Right renal pelvis (tissue), 4 donors: ENCODE measurements at places on chromosomes 11 and 22.
A peak's percentile ranks its signal among the peaks of the same experiment; 100 is the strongest.

GRCh38 chr11:96141626-96142025, 201.4 kb downstream of the MAML2 start:
- DNase-seq = no peak

GRCh38 chr11:19974886-19975285, 185.4 kb downstream of the DBX1 start:
- DNase-seq = no peak

- no peak for DNase-seq
Observed at GRCh38 chr22:42562279-42562678, 8.5 kb downstream of the SERHL2 start.

DNA sequence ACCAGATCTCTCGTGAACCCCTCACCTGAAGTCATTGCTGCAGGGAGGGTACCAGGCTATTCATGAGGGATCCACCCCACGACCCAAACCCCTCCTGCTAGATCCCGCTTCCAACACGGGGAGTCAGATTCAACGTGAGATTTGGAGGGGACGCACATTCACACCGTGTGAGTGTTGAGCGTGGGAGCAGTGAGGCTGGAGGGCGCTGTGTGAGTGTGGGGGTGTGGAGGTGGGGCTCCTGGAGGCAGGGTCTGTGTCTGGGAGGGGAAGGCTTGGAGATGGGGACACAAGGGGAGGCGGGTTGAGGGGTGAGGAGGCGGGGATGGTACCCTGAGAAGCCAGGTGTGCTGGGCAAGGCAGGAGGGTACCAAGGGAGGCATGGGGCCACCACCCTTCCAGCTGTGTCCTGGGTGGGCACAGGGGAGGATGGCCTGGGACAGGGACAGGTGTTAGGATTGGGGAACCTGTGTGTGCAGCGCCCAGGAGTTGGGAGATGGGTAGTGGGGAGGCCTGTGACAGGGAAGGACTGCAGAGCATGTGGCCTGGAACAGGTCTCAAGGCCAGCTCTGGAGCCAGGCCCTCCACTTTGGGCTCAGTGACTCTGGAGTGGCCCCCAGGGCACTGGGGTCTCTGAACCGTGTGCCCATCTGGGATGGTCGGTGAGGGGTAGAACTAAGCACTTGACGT, 13.6 kb downstream of the TPCN2 start:
- DNase-seq = no peak

DNA sequence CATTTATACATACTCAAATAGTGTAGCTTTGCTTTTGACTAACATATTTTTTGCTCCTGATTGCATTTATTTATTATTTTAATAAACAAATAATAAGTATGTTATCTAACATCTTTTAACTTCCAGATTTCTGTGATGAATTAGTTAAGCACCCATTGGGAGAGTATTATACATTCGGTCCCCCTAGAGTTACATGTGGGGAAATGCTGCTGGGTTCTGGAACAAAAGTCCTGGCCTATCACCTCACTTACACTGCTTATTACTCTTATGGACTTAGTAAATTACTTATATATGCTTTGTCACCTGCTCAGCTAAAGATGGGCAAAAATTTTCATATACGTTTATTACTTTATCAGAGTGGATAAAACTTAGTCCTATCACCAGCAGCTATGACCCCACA, 1163.0 kb downstream of the FAM181B start:
- DNase-seq = no peak

DNA sequence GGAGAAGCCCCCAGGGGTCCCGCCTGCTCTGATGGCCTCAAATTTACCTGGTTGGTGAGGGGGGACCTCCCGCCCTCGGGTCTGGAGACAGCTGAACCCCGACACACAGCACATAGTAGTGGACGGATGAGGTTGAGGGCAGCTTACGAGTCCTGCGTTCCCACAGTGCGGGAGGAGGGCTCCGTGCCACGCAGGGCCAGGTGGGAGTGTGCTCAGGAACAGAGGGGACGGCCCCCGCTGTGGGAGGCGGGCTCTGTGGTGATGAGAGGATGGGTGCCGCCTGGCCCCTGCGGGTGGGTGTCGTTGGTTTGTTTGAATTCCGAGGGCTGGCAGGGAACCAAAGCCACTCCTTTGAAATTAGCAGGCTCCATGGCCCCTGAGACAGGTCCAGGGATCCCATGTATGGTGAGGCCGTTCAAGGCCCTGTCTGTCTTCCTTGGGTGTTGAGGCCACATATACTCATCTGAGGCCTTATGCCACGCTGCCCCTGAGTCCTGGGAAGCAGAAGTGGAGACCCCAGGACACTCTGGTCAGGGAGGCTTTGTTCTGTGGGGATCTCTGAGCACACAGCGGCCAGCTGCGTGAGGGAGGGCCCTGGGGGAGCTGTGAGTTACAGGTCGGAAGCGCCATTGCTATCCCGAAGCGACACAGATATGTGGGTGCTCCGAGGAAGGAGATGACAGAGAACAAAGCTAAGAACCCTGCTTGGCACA, 21.9 kb downstream of the NADSYN1 start:
- no peak for DNase-seq

DNA sequence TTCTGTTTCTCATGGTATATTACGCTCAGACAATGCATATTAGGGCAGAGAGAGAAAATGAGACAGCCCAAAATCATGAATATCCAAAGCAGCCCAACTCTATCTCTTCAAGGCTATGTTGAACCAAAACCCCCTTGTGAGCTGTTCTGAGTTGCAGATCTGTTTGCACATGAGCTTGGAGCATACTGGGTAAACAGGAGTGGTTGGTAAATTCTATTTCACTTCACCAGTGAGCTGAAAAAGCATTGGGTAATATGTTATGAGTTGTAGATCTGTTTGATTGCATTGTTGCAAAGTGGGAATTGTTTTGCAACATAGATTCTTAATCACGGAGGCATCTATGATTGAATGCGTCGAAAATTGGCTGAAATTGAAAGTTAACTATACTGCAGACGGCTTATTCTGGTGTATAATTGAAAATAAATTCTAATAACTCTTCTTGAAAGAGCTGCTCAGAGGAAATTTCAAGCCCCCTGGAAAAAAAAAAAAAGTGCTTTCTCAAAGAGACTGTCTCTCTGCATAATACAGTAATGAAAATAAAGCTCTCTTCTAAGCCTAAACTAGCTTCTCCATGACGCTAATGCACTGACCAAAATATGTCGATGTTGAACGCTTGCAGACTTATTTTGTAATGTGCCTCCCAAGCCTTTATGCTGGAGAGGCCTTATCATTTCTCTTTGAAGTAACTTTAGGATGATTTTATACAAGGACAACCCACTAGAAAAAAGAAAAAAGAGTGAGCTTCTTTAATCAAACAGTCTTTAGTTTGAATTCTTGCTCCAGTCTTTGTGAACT, 263.7 kb downstream of the NTM start:
- DNase-seq = no peak

GRCh38 chr11:103581760-103582159, 454.7 kb upstream of the DDI1 start:
- no peak for DNase-seq

DNA sequence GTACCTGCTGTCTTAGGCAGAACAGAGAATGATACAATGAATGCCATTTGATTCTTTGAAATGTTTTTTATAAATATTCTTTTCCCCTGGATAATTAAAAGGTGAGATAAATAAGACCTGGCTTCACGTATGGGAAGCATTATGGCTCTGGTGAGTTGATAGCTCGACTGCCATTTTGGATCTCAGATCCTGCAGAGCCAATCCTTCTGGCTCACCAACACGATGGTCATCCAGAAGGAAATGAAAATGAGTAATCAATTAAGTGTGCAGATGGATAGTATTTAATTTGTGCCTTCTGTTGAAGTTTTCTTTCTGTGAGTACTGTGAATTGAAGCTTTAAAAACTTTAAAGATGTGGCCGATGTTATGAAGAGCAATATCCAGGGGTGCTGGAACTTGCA, 2.7 kb downstream of the TNRC6B start:
- no peak for DNase-seq

- no peak for DNase-seq
Observed at GRCh38 chr11:3120071-3120792, 44.9 kb downstream of the OSBPL5 start.

DNA sequence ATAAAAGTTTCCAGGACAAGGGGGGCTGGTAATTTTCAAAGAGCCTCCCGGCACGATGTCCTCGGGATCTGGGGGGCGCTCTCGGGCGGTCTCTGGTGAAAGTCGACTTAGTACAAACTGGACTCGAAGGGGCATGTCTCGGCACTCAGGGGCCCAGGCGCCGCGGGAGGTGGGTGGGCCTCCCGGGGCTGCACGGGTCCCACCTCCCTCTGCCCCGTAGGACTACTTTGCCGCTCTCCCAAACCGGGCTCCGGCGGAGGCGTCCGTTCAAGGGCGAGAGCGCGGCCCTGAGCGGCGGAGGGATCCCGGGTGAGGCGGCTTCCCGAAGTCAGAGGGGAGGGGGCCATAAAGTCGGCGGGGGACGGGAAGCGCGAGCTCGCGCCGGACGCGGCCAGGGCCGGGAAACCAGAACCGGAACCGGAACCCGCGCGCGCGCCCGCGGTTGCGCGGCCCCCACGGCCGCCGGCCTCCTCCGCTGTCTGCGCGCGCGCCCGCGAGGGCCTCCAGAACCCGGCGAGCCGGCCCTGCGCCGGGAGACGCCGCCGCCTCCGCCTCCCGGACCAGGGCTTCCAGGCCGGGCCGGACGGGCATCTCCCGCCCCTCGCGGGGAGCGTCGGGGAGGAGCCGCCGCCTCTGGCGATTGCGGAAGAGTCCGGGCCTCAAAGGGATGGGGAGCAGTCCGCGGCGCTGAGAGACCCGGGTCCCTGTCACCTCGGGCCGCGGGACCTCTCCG, at the start of gene ARHGEF12:
TSS of gene ARHGEF12 (plus strand) at position 506 of the 733 bp plus-strand sequence. CDS start 831 bp downstream, outside the sequence.
- peak; percentile 94 for DNase-seq

DNA sequence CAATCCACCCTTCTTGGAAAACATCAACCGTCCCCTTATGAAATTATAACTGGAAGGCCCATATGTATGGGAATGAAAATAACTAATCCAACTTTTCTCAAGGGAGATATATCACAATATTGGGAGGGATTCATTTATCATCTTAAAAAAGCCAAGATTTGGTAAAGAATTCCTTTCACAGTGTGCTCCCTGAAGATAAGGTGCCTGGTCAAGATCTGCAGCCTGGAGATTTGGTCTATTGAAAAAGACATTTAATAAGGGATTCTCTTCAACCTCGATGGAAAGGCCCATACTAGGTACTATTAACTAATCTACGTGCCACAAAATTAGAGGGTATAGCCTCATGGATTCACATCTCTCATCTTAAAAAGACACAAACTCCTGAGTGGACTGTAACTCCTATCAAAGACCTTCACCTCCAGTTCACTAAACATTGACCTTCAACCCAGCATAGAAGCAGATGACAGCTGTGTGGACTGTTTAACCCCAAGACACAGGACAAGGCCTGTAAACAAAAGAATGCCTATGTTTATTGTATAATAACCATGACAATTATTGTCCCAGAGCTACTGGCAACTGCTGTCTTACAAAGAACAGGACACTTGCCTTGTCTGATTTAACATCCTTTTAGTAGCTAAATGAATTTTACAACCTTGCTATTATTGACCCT, 4.8 kb upstream of the FDX1 start:
- no peak for DNase-seq

DNA sequence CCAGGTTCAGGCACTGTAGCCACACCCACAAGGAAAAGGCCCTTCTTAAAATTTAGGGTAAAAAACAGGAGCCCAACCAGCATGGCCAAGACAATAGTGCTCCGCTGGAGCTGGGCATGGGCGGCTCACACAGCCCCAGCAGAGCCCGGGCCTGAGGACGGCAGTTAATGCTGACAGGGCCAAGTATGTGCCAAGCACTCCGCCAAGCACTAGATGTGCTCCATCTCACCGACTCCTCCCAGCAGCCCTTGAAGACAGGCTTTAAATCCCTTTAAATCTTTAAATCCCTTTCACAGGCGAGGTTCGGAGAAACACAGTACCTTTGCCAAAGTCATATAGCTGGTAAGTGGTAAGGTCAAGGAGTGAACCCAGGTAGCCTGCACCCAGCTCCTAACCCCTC, 4.8 kb downstream of the ARFGAP2 start:
- DNase-seq = no peak

- no peak for DNase-seq
Observed at GRCh38 chr11:44955015-44955738, 4.5 kb upstream of the TP53I11 start.

- DNase-seq = no peak
Observed at GRCh38 chr22:27637604-27638003, 164.0 kb downstream of the MN1 start.

GRCh38 chr22:28005513-28005912, 86.5 kb upstream of the PITPNB start:
- no peak for DNase-seq

DNA sequence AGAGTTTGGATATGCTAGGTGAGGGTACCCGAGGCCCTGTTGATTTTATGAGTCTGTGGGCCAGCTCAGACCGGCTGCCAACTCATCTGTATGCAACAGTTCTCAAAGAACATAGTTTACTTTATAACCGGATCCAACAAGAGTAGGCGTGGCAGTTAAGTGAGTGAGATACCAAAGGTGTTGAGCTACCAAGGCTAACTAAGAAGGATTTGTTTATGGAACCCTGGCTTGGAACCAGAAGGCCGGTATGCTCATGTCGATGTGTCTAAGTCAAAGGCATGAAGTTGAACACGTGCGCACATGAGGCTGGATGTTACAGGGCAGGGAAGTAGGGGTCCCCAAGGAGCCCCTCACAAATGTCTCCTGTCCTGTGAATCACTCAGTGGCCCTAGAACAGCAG, at the start of gene KCNJ1:
TSS of gene KCNJ1 (minus strand) at position 20 of the 400 bp plus-strand sequence. CDS start 27,053 bp downstream, outside the sequence.
- no peak for DNase-seq

- DNase-seq = no peak
Observed at GRCh38 chr11:70521475-70522308, 123.4 kb downstream of the CTTN start.

DNA sequence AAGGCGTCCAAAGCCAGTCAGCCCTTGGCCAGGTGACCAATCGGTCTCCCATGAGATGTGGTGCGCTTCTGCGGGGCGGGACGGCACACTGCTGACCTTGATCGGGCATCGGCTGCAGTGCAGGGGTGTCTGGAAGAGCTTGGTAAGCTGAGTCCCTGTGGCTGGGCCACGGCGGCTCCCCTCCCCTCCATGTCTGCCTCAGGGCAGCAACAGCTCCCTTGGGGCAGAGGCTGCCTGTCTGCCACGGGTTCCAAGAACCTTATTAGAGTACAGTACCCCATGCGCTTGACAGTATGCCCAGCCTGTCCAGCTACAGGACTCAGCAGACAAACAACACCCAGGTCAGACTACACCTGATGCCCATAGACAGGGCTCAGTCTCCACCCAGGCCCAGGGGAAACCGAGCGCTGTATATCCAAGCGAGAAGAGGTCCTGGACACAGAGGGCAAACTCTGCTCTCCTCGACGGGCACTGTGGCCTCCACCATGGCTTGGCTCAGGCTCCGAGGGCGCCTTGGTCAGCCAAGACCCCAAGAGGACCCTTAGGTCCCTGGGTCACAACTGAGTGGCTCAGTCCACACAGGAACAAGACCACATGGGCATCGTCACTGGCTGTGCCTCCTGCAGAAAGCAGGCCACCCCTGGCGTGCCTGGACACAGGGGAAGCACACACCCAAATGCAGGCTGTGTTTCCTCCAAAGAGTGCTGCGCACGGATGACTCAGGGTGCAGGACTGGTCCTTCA, 18.9 kb downstream of the TSPAN32 start:
- no peak for DNase-seq
